Activated T-helper 1 cell treated with Interleukin-2 at 50 U/mL for 16 hours (primary cell): ENCODE measurements at places on chromosomes 4 and X.

- no peak for DNase-seq
Observed at GRCh38 chr4:152009031-152009670, 248.3 kb upstream of the GATB start.

DNA sequence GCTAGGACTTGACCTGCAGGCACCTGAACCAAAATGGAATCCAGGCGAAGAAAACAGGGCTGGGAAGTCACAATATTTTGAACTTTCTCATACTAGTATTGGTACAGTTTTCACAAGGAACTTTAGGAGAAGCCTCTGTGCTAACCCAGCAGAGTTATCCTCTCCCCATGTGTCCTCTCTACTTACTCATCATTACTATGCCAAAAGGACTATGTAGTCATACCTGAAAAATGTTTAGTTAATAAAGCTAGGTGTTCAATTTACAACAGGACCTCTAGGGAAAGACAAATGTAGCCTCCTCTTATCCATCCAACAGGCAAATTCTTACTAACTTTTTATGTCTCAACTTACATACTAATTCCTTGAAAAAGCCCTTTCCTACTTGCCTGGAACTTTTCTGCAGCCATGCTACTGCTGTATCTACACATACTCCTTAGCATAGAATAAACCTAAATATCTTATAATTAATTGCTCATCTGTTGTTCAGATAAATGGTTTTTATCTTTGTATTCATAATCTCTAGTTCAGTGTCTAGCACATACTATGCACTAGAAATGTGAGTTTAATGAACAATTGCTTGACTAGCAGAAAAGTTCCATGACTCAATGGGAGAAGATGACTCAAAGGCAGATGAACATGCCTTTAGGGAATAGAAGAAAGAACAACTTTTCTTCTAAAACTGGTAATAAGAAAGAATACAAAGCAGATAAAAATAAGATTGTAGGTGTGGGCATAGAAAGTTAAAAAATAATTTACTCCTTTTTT is 215.5 kb upstream of the VEGFC start:
- DNase-seq = no peak

- no peak for DNase-seq
Observed at GRCh38 chr4:108272046-108272445, 103.3 kb upstream of the LEF1 start.

DNA sequence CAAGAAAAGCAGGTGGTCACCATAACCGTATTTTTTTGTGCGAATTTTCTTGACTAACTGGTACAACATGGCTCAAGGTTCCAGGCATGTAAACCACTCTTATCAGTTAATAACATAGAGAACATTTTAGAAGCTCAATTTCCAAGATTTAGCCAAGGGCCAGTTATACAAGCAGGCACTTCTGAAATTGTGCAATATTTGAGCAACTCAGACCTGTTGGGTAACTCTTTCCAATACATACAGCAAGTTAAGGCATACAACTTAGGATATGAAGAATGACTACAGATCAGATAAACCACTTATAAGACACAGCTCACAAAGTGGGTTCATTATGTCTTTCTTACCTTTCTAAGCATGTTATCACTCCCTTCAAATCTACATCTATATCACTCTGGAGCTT is 43.9 kb downstream of the ZNF280C start:
- DNase-seq = no peak

DNA sequence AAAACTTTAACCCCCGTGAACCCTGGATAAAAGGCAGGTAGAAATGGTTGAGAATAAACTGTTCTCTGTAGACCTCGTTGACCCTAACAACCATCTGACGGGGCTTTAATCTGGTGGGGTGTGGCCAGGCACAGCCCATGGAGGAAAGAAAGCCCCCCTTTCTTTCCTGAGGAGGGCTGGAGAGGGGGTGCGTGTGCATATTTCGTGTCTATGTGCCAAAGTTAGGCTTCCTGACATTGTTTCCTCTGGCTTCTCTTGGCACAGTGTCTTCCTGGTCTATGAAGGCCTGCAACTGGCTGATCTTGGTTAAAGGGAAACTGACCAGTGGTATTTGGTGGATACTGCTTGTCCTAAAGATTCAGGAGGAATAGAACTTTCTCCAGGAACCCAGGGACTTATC is 97.1 kb downstream of the MGST2 start:
- DNase-seq = no peak

GRCh38 chr4:87913896-87914295 is 61.6 kb upstream of the SPP1 start:
- no peak for DNase-seq

GRCh38 chr4:187910741-187911140 is 84.8 kb upstream of the ZFP42 start:
- no peak for DNase-seq

DNA sequence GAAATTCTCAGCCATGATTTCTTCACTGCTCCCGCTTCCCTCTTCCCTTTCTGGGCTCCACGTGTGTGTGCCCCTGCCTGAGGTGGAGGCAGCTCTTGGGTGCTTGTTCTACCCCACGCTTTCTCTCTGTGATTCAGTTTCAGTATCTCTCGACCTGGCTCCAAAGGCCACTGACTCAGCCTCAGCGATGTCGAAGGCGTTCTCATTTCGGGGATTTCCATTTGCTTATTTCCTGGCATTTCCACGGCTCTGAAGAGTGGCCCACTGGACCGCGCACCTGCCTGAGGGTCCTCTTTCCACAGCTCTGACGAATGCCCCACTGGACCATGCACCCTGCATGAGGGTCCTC is 52.4 kb downstream of the GAK start:
- peak; percentile 13 for DNase-seq

GRCh38 chrX:150282953-150283352 is 80.2 kb upstream of the MAMLD1 start:
- DNase-seq = no peak

DNA sequence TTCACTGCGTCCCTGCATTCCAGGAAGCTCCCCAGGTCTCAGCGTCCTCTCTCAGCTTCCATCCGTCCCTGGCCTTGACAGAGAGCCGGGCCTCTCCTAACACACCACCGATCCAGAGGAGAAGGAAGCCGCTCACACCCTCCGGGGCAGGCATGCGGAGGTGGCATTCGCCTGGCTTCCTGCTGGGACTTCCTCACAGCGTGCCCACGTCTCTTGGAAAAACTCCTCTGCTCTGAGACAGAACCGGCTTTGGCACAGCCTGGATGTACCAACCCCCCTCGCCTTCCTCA is 3.2 kb downstream of the CTAG2 start:
- no peak for DNase-seq

- DNase-seq = no peak
Observed at GRCh38 chrX:151396042-151396824, 773 bp upstream of the VMA21 start.

DNA sequence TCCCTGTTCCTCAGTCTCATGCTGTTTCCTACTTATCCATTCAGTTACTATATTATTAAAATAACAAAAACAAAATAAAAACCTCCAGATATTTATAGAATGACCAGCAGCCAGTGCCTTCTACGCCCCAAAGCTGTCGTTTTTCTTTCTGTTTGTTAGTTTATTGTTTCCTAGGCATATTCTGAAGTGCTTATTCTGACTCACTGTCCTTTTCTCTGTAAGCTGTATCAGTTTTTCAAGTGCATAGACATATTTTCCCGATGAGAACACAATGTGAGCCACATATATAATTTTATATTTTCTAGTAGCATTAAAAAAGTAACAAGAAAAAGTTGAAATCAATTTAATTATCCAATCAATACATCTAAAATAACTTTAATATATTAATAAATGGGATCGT is 2158.6 kb upstream of the TENM3 start:
- DNase-seq = no peak

DNA sequence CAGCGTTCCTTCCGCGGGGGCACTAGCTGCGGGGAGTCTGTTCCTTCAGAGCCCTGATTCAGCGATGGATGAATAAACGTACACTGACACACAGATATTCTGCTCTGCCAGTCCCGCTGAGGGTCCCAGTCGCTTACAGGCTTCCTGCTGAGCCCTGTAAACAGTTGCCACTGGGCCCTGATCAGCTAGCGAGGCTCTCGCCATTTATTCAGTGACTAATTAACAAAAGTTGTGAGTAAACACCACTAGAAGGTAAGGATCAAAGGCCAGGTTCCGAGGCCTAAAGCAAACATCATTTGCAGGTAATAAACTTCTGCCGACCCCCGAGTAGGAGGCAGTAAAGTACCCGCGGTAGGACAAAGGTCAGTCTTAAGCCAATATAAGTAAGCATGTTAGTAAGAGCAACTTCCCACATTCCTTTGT is 442.6 kb upstream of the GALNT7 start:
- no peak for DNase-seq

GRCh38 chr4:107183155-107183774 is 147.2 kb upstream of the DKK2 start:
- DNase-seq = no peak

DNA sequence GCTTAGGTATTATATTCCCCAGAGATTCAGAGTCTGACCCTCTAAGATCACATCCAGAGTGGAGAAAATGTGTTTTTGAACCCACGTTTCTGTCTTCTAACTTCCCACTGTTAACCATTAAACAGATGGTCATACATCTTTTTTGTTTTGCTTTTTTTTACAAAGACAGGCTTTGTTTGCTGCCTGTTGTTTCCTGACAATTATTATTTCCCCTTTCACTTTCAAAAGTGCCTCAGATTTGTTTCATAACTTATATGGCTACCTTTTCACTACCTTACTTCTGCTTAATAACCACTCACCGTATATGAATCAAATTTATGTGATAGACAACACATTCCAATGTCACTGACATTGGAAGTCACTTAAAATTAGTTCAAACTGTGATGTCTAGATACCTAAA is 142.2 kb downstream of the HS3ST1 start:
- no peak for DNase-seq

GRCh38 chr4:126965877-126966276 is 666.9 kb upstream of the INTU start:
- DNase-seq = no peak

- no peak for DNase-seq
Observed at GRCh38 chrX:40931921-40932320, 153.3 kb upstream of the USP9X start.

DNA sequence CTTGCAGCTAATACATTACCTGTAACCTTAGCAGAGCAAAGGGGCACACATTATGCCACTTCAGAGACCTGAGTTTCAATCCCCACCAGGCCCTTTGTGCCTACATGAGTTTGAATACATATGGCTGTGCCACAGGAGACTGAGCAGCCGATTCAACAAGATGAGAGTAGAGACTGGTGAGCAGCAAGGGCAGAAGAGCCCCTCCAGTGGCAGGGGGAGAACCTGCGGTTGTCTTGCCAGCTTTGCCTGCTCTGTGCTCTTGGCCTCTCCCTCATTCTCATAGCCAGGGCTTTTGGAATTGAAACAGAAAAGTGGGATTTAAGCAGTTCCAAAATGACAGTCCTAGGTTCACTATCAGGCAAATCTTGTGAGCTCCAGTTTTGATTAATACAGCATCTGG is 52.3 kb upstream of the CLNK start:
- DNase-seq = no peak

- no peak for DNase-seq
Observed at GRCh38 chr4:80931631-80932081, 98.9 kb upstream of the BMP3 start.

DNA sequence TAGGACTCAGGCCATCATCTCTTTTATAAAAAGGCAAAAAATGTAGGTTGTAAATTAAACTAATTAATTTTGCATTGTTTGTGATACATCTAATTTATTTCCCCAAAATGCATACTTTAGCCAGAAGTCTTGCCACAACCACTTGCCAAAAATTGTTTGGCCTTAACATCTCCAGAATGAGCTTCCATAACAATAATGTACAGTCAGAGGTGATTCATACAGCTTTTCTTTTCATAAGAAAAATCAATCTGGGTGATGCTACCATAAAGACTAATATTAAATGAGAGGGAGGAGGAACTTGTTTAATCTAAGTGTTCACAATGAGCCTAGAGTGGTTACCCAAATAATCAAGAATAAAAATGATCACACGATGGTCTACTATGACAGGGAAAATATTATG is 59.3 kb downstream of the AMMECR1 start:
- no peak for DNase-seq

- no peak for DNase-seq
Observed at GRCh38 chr4:16032396-16032770, 51.4 kb downstream of the PROM1 start.

- no peak for DNase-seq
Observed at GRCh38 chrX:154482786-154483185, 3.6 kb downstream of the UBL4A start.

- no peak for DNase-seq
Observed at GRCh38 chr4:67762086-67762485, 7.9 kb upstream of the GNRHR start.

- DNase-seq = no peak
Observed at GRCh38 chr4:68865188-68865638, 49.4 kb downstream of the UGT2B10 start.

GRCh38 chr4:100362366-100362765 is 155.5 kb downstream of the EMCN start:
- DNase-seq = no peak

- DNase-seq = no peak
Observed at GRCh38 chr4:157739242-157739641, 433.6 kb downstream of the GASK1B start.

GRCh38 chrX:66876776-66877175 is 237.9 kb upstream of the EDA2R start:
- no peak for DNase-seq

- no peak for DNase-seq
Observed at GRCh38 chr4:142467088-142467487, 379.0 kb downstream of the INPP4B start.

GRCh38 chrX:109399831-109400230 is 82.1 kb downstream of the GUCY2F start:
- DNase-seq = no peak

DNA sequence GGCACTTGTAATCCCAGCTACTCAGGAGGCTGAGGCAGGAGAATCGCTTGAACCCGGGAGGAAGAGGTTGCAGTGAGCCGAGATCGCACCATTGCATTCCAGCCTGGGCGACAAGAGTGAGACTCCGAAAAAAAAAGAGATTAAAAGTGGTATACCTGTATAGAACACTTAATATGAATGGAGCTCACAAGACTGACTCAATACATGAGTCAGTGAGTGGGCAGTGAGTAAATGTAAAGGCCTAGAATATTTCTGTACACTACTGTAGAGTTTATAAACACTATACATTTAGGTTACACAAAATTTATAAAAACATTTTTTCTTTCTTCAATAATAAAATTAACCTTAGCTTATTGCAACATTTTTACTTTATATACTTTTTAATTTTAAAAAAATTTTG is 93.8 kb downstream of the CENPC start:
- DNase-seq = no peak

- DNase-seq = no peak
Observed at GRCh38 chr4:123465416-123465815, 68.8 kb downstream of the SPRY1 start.
